ENCODE measurements at places on chromosomes 16 and 17.

DNA sequence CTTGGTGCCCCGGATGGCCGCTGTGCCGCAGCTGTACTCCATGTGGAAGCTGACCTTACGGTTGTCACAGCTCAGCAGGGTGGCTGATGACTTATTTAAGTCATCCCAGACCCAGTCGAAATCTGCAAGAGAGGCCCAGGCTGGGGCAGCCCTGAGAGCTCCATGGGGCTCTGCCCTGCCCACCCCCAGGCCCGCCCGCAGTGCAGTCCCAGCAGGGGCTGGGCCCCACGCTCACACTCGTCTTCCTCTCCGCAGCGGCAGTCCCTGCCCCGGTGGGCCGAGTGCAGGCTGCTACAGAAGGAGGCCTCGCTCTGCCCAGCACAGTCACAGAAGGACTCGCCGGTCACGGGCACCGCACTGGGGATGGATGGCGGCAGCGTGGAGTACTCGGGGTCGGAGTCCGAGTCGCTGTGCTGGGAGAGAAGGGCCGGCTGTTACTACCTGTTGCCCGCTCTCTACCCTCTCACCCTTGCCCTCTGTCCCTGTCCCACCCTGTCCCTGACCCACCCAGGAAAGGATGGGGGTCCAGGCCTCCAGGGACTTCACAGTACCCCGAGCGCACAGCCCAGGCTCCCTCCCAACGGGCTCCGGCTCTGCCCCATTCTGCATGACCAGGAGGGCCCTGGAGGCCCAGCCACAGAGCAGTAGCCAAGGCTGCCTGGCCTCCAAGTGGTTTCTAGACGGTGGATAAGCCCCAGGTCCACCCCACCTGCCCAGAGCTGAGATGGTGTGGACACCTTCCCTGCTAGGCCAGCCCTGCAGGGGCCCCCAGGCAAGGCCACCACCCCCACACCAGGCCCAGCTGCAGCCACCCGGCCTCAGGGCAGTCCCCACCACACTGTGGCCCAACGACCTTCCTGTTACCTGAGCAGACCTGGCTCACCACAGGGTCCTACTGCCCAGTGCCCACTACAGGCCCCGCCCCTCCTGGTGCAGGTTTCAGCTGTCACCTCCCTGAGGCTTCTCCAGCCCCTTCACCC, 3.9 kb downstream of the SPSB3 start:
- H3K36me3 ChIP-seq = peaks cover 51% of the 10 kb centered on the region
- no peak for DNase-seq
- H3K27ac ChIP-seq = no peak overlapping the region
- peaks cover 44% of the 10 kb centered on the region for H3K4me1 ChIP-seq
- H3K4me3 ChIP-seq = no peak overlapping the region
- H3K27me3 ChIP-seq = no peaks in the 10 kb centered on the region

GRCh38 chr16:85027958-85028684, 526 bp downstream of the KIAA0513 start:
- peaks cover 13% of the 10 kb centered on the region for H3K27me3 ChIP-seq
- H3K36me3 ChIP-seq = no peaks in the 10 kb centered on the region

DNA sequence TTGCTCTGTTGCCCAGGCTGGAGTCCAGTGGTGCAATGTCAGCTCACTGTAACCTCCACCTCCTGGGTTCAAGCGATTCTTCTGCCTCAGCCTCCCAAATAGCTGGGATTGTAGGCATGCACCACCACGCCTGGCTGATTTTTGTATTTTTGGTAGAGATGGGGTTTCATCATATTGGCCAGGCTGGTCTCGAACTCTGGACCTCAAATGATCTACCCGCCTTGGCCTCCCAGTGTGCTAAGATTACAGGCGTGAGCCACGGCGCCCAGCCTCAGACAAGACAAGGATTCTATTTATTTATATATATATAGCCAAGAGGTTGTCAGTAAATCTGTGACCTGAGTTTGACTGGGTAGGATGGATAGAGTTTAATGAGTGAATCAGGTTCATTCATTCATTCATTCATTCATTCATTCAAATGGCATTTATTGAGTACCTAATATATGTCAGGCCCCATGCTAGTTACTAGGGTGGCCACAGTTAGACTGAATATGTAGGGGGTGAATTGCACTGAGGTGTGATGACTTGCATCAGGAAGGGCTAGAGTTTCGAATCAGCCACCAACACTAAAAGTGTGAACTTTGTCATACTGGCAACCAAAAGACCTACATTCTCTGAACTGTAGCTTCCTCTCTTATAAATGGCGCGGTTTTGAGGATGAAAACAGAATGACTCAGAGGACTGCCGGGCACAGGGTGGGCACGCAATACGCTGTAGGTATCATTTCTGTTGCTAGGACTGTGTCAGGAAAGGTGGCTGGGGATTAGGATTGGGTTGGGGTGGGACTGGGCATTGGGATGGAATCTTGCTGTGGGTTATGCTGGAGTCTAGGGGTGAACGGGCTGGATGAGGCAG, 37.8 kb downstream of the ITGAE start:
- no peak for DNase-seq
- H3K27ac ChIP-seq = no peak overlapping the region
- no peaks in the 10 kb centered on the region for H3K4me1 ChIP-seq
- no peaks in the 10 kb centered on the region for H3K36me3 ChIP-seq

DNA sequence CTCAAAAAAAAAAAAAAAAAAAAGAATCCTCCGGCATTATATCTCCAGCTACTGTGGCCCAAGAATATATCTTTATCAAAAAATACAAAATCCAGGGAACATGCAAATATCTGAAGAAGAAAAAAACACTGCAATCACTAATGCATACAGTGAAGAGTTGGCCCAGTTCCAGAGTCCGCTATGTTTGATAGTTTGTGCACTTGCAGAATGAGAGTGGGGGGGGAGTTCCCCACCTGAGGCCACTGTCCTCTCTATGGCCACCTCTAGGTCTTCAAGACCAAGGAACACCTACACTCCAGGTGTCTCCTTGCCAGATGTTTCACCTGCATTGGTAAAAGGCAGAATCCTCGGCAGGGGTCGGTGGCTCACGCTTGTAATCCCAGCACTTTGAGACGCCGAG, 4.0 kb downstream of the ZNF785 start:
- no peak for DNase-seq
- H3K4me1 ChIP-seq = peaks cover 2% of the 10 kb centered on the region
- H3K27me3 ChIP-seq = no peaks in the 10 kb centered on the region
- H3K4me3 ChIP-seq = no peak overlapping the region
